ENCODE measurements at places on chromosomes 11 and 22.

- DNase-seq, result no peak
Observed at GRCh38 chr11:65423516-65424204, 1.1 kb downstream of the NEAT1 start.

- DNase-seq, result no peak
Observed at GRCh38 chr11:102476069-102476468, 23.5 kb upstream of the TMEM123 start.

DNA sequence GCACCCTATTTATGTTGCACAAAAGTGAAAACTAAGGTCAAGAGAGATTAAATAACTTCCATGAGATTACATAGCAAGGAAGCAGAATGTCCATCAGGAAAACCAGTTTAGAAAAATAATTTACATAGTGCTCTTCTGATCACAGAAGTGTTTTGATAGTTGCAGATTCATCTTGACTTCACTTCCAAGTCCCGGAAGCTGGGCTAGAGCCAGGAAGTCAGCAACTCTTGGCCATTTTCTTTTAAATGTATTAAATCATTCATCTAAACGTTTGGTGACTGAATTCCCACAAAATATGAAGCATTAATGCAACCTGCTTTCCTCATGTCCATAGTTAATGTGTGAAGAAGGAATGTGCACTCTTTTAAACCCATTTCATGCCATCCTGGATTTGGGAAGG is 29.7 kb downstream of the APLP2 start:
- DNase-seq, result no peak

GRCh38 chr11:20617346-20618005 is 18.1 kb downstream of the SLC6A5 start:
- no peak for DNase-seq

GRCh38 chr11:118608360-118609227 is 1.2 kb downstream of the PHLDB1 start:
- peak; percentile 88 for DNase-seq

GRCh38 chr22:44338177-44338810 is 25.5 kb upstream of the SHISAL1 start:
- DNase-seq, result no peak

DNA sequence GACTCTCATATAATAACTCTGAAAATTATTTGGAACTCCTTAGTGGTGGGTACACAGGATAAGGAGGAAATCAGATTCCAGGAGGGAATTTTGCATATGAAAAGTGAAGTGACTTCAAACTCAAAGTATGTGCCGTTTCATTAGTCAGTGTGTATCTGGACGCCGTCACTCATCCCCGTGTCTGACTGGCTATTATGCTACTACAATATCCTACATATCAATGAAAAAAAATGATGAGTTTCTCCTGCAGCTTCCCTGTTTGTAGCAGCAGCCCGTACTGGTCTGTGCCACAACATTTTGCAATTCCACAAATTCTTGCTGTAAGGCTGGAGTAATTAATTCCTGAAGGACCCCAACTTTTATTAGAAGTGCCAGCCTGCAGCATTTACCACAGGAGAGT is 16.5 kb downstream of the WT1 start:
- no peak for DNase-seq

GRCh38 chr11:41431784-41432183 is 27.7 kb downstream of the LRRC4C start:
- no peak for DNase-seq

GRCh38 chr11:31802990-31803812 is 7.9 kb downstream of the PAX6 start:
- DNase-seq, result no peak

DNA sequence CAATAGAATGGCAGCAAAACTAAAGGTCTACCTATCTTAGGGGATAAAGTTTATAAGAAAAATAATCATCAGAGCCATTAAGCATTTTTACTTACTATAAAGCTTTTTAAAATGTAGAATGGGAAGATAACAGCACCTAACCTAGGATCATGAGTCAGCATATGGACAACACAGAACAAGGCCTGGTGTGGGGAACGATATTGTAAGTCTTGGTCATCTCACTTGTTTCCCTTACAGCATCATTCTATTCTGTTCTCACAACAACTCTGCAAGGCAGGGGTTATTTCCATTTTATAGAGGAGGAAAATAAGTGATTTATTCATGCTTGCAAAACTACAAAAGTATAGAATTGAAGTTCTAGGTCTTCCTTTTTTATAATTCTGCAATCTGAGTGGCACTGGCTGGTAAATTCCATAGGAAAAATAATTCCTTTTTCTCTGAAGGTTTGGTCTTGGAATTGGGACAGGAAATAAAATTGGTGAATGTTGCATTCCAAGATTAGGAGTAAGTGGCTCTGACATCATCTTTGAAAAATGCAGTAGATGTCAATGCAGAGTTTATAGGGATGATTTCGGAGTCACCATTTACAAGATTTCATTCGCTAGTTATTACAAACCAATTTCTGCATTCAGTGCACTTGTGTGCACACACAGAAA is 423.0 kb downstream of the DYNC2H1 start:
- no peak for DNase-seq

DNA sequence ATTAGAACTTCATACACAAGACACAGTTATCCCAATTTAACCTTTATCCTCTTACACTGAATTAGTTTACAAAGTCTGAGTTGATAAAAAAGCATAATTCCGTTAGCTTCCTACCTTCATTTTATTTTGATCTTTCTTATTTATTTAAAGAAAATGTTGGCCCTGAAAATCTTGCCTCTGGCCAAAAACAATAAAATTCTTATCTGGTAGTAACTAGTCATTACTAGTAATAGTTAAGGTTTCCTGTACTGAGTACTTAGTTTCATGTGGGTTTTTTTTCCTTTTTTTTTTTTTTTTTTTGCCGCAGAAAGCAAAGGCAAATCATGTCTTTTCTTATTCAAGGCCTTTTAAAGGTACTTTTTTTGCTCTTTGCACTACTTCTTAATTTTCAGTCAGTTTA is 120.6 kb downstream of the PAX6 start:
- no peak for DNase-seq

DNA sequence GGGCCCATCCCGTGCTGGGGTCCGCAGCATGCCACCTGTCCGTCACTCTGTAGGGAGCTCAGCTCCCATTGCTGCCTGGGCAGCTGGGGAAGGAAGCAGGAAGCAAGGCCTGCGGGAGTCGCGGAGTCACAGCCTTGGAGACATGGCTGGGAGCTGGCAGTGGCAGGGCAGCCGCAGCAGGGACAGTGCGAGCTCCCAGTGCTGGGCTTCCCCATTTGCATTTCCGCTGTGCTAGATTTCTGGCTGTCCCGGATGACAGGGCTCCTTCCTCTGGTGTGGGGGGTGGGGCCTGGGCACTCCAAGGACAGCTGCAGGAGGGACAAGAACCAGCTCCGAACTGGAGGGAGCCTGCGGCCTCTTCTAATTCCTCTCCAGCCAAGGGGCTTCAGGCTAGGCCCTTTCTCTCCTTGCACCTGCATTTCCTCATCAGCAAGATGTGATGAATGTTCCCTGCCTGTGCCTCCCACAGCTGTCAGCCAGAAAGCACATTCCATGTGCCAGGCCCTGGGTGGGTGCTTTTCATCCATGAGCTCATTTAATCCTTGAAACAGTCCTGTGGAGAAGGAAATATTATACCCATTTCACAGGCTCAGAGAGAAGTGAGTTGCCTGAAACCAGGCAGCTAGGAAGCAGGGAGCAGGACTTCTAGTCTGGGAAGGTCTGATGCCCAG is 48.0 kb downstream of the MYO7A start:
- DNase-seq, result no peak

DNA sequence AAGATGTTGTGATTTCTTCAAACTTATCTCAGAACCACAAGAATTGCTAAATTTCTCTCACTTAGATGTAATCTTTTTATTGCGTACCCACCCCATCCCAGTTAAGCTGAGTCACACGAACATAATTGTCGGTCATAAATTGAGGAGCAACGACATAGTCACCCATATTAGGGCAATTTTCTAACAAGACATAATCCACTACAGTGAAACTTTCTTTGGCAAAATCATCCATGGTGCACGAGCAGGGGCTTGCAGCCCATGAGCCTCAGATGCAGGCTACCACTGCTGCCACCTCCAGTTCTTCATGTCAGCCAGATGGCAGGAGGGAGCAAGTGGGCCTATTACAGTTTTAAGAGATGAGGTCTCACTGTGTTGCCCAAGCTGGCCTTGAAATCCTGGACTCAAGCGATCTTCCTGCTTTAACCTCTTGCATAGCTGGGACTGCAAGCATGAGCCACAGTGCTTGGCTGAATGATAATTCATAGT is 70.3 kb upstream of the GRK2 start:
- DNase-seq, result no peak

GRCh38 chr11:95076416-95076815 is 9.7 kb downstream of the SRSF8 start:
- no peak for DNase-seq

GRCh38 chr22:44025171-44026065 is 1.3 kb downstream of the PARVB start:
- no peak for DNase-seq

DNA sequence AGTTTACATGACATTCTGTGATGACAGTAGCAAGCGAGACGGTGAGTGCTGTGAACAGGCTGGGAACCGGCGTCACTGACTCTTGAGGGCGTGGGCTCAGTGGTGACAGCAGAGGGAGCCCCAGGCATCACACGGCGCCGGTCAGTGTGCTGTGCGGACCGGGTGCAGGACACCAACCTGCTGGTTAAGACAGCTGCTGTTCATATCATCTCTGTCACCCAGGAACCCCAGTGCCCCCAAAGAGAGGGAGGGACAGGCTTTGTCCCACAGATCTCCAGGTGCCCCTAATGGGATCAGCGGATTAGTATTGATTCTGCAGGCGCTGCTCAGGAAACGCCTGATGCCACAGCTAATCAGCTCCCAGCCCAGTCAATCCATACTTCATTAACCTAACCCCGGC is 18.4 kb downstream of the B3GAT1 start:
- DNase-seq, result no peak

DNA sequence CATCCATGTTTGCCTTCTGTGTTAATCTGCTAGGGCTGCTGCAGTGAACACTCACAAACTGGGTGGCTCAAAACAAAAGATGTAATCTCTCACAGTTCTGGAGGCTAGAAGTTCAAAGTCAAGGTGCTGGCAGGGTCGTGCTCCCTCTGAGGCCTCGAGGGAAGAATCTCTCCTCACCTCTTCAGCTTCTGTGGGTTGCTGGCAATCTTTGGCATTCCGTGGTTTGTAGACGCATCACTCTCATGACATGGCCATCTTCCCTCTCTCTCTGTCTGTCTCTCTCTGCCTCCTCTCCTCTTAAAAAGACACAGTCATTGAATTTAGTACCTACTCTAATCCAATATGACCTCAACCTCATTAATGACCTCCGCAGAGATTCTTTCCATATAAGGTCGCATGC is 78.8 kb downstream of the TSPAN18 start:
- DNase-seq, result no peak

DNA sequence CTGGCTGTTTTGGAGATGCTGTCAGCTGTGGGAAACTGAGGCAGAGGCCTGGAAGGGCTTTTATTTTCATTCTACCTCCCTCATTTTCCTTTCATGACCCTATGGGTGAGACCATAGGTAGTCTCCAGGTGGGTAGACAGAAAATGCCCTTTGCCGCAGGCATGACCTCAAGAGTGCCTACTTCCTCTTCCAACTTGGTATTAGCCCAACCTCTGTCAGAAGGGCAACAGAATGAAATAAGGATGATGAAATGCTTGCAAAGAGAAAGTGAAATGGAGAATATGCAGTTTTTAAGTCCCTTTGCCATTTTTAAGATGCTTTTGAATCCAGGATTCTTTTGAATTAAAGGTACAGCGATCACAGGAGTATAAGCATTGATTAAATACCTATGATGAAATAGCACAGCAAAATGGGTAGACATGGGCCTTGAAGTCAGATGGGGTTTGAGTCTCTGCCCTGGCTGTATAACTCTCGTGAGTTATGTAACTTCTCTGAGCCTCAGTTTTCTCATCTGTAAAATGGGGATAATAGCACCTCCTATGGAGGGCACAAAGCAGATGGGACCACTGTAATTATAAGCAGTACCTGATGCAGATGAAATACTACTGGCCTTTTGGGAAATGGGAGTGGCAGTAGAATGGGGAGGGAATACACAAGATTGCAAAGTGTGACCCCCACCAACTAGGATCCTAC is 3.7 kb downstream of the ASPHD2 start:
- no peak for DNase-seq

- DNase-seq, result no peak
Observed at GRCh38 chr11:109093354-109093753, 328.6 kb upstream of the C11orf87 start.

DNA sequence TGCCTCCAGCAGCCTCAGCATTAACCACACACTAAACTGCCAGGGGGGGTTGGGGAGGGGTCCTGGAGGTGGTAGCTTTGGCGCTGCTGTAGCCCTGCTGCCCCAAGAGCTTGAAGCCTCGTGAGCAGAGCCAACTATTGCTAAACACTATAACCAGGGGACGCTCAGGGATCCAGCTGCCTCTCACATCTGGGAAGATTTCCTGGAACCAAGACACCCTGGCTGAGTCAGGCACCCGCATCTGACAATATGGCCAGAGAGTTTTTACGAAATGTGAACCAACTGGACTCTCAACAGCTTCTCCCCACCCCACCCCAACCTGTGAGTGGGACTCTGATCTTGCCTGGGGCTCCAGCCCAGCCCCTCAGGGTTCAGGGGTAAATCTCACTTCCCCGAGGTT is 14.3 kb downstream of the C1QTNF6 start:
- no peak for DNase-seq

DNA sequence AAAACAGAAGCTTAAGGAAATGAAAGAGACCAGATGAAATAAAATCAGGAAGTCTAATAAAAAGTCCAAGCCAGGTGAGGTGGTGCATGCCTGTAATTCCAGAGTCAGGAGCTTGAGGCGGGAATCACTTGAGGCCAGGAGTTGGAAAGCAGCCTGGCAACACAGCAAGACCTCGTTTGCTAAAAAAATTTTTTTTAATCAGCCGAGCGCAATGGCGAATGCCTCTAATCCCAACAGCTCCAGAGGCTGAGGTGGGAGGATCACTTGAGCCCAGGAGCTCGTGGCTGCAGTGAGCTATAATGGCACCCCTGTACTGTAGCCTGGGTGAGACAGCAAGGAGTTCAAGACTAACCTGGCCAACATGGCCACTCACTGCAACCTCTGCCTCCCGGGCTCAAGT is 8.0 kb downstream of the RAB6A start:
- DNase-seq, result no peak

GRCh38 chr22:28869736-28870135 is 13.6 kb upstream of the ZNRF3 start:
- DNase-seq, result no peak

- DNase-seq, result no peak
Observed at GRCh38 chr11:98561877-98562395, 458.8 kb upstream of the CNTN5 start.

- DNase-seq, result no peak
Observed at GRCh38 chr11:128901653-128902514, 10.7 kb downstream of the KCNJ5 start.

DNA sequence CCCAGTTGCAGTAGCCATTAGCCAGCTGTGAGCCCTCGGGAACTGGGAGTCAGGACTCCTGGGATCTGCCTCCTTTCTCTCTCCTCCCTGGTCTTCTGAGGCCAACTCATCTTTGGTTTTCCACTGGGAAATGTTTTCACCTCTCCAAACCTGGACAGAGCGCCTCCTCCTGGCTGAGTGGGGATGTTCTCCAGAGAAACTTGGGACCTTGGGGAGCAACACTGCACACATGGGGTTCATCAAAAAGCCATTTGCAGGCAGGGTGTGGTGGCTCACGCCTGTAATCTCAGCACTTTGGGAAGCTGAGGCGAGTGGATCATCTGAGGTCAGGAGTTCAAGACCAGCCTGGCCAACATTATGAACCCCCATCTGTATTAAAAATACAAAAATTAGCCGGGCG is 145.4 kb downstream of the NECTIN1 start:
- no peak for DNase-seq

All from T-helper 22 cell (primary cell).